ENCODE measurements at places on chromosomes 7 and 10.

- DNase-seq, result no peak
Measured at GRCh38 chr7:130141161-130141883, 63.9 kb downstream of the TMEM209 start.

GRCh38 chr7:108094933-108095710 is 35.0 kb downstream of the LAMB4 start:
- peak; percentile 46 for DNase-seq

- DNase-seq, result no peak
Measured at GRCh38 chr10:2731940-2732339, 335.4 kb upstream of the PFKP start.

GRCh38 chr7:24665564-24666294 is 91.5 kb downstream of the GSDME start:
- DNase-seq, result peak; percentile 33

DNA sequence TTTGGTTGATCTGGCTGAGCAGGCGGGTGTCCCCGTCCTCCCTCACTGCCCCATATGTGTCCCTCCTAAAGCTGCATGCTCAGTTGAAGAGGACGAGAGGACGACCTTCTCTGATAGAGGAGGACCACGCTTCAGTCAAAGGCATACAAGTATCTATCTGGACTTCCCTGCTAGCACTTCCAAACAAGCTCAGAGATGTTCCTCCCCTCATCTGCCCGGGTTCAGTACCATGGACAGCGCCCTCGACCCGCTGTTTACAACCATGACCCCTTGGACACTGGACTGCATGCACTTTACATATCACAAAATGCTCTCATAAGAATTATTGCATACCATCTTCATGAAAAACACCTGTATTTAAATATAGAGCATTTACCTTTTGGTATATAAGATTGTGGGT is 26.9 kb upstream of the TRIM56 start:
- peak; percentile 56 for DNase-seq

Data from MM.1S (cell line).